ENCODE measurements at places on chromosomes 16 and 17.

- no peak for DNase-seq
Observed at GRCh38 chr17:80274331-80274730, 13.7 kb downstream of the RNF213 start.

DNA sequence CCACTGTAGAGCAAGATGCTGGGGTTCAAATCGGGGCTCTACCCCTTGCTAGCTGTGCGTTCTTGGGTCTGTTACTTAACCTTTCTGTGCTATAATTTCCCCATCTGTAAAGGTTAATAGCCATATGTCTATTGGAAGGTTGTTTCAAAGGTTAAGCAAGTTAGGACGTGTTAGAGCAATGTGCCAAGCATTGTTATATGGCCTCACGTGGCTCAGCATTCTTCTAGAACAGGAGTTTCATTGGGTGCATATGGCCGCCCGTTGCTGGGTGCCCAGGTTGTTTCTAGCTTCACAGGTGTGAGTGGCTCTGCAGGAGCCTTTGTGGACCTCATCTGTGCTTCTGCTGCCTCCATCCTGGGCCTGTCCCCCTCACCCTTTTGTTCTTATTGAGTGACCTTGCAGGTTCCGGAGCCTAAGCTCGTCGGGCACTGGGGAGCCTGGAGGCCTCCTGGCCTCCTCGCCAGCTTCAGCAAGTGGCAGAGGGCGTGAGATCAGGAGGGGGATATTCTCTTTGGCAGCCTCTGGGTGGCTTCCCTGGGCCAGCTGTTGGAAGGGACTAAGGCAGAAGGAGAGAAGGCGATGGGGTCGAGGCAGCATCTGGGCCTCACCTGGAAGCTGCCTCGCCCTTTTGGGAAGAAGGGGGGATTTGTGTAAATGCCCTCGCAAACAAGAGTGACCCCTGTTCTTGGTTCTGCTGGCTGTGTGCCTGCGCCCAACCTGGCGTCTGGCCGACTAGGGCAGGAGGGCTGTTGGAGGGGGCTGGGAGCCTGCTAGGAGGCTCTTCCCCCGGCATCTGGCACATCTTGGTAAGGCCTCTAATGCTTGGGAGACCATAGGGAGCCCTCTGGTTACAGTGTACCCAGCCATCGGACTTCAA, 80.2 kb upstream of the CIBAR2 start:
- no peak for DNase-seq

DNA sequence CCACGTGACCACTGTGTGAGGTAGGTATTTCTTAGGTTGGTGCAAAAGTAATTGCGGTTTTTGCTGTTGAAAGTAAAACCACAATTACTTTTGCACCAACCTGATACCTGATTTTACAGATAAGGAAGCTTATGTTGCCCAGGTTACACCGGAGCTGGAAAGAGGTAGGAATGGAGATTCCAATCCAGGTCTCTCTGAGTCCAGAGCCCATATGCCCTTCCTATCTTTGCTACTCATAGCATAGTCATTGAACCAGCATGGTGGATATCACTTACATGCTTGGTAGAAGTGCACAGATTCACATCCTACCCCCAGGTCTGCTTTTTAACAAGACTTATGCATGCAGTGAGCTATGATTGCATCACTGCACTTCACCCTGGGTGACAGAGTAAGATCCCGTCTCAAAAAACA, 61.8 kb downstream of the ARSG start:
- no peak for DNase-seq

- DNase-seq = no peak
Observed at GRCh38 chr16:76199681-76200220, 77.5 kb upstream of the CNTNAP4 start.

GRCh38 chr17:68423251-68423650, 34.0 kb downstream of the WIPI1 start:
- no peak for DNase-seq

DNA sequence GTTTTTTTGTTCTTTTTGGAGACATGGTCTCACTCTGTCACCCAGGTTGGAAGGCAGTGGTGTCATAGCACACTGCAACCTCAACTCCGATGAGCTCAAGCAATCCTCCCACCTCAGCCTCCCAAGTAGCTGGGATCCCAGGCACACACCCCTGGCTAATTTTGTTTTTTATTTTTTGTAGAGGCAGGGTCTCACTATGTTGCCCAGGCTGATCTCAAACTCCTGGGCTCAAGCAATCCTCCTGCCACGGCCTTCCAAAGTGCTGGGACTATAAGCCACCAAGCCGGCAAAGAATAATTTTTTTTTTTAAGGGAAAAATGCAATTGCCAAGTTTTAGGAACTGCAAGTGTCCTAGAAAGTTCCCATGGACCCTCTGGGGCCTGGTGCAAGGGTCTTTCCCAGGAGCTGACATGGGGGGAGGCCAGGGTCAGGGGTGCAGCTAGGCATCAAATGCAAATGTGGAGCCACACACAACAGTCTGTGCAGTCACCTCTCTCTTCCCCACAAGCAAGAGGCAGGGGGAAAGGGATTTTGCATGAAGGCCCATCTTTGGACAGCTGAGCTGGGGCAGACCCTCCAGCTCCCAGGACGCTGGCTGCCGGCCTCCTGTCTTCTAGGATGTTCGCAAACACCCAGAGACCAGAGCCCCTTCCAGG, 20.1 kb upstream of the BCAR1 start:
- no peak for DNase-seq

DNA sequence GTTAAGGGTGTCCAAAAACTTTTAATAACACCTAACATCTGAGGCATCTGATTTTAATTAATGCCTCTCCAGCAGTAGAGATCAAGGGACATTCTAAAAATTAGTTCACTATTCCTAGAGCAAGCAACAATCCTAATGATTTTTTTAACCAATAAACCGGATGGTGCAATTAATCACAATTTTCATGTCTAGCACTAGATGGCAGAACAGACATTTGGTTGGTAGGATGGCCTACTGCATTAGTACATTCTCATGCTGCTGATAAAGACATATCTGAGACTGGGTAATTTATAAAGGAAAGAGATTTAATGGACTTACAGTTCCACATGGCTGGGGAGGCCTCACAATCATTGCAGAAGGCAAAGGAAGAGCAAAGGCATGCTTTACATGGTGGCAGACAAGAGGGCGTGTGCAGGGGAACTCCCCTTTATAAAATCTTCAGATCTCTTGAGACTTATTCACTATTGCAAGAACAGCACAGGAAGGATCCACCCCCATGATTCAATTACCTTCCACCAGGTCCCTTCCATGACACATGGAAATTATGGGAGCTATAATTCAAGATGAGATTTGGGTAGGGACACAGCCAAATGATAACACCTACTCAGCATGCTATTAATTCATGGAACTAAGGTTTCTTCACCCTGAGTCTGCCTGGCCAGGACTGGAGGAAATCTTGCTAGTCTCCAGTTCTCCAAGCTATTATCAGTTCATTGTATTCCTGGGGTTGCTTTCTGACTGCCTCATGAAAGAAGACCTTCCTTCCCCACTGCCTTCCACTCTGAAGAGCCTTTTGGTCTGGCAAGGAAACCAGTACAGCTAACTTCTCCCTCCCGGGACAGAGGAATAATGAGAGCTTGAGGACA, 24.8 kb downstream of the HS3ST3A1 start:
- no peak for DNase-seq

DNA sequence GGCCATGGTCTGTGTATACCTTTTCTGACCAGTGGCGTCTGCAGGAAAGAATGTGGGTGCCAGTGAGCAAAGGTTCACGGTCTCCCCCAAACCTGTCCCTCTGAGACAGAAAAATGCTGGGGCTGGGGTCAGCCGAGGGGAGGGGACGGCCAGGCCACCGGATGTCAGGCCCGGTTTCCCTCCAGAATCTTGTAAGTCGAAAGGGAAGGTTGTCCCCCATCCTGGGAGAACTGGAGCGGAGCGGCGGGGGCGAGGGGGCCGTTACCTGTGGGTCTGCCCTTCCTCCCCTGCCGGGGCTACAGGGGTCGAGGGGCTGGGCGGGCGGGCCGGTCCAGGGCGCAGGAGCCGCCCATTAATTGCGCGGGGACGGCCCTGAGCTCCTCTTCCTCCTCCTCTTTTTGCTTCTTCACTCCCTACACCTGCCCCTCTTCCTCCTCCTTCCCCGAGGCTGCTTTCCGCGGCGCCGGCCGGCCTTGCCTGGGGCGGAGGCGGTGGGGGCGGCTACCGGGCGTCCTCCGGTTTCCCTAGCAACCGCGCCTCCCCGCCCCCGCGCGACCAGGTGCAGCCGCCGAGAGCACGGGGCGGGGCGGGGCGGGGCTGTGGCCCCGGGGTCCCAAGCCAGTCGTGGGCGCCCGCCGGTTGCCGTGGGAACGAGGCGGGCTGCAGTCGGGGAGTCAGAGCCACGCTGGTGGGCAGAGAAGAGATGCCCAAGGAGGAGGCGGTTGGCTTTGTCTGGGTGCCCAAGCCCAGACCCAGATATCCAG, at the start of gene MARCHF10:
MARCHF10 (minus strand) TSS at position 503 of the 764 bp plus-strand sequence. CDS start 6,579 bp downstream, outside the sequence.
- no peak for DNase-seq

DNA sequence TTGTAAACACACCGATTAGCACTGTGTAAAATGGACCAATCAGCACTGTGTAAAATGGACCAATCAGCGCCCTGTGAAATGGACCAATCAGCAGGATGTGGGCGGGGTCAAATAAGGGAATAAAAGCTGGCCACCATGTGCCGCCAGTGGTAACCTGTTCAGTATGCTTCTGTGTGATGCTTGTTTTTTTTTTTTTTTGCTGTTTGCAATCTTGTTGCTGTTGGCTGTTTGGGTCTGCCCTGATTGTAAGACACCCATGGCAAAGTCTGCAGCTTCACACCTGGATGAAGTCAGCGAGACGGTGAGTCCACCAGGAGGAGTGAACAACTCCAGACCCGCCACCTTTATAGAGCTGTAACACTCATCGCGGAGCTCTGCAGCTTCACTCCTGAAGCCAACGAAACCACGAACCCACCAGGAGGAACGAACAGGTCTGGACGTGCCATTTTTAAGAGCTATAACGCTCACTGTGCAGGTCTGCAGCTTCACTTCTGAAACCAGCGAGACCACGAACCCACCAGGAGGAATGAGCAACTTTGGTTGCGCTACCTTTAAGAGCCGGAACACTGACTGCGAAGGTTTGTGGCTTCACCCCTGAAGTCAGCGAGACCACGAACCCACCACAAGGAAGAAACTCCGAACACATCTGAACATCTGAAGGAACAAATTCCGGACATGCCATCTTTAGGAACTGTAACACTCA, 85.0 kb upstream of the MED9 start:
- no peak for DNase-seq

DNA sequence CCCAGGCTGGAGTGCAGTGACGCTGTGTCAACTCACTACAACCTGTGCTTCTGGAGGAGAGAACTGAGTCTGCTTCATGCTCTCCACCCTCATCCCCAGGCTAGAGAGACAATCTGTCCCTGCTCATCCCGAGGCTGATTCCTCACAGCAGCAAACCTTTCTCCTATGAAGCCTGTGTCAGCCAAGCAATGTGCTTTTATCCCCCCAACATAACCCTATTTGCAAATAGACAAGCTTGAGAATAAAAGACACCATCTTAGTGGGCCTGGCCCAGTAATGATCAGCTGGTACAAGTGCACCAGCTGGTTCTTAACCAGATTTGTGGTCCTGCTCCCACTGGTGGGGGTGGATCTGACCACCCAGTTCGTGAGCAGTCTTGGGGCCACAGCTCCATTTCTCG, 322.8 kb downstream of the CPPED1 start:
- DNase-seq = no peak

DNA sequence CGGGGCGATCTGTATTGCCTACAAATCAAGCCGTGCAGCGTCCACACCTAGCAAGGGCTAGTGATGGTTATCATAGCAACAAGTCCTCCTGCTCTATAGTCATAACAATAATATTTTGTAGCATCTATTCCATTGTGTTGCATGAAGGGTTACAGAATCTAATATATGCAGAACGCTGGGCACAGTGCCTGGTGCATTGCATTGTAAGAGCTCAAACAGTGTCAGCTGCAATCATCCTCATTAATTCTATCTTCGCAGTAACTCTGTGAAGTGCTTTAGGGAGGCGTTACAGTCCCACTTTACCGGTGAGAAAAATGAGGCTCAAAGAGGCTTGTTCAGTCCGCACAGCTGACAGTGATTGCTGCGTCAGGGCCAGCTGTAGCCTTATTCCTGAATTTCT, 149.4 kb downstream of the RBFOX1 start:
- DNase-seq = no peak

GRCh38 chr17:57292091-57292490, 35.8 kb downstream of the MSI2 start:
- no peak for DNase-seq

- no peak for DNase-seq
Observed at GRCh38 chr17:4724650-4725049, 6.6 kb upstream of the MED11 start.
